ENCODE measurements at places on chromosomes 5 and 9.

DNA sequence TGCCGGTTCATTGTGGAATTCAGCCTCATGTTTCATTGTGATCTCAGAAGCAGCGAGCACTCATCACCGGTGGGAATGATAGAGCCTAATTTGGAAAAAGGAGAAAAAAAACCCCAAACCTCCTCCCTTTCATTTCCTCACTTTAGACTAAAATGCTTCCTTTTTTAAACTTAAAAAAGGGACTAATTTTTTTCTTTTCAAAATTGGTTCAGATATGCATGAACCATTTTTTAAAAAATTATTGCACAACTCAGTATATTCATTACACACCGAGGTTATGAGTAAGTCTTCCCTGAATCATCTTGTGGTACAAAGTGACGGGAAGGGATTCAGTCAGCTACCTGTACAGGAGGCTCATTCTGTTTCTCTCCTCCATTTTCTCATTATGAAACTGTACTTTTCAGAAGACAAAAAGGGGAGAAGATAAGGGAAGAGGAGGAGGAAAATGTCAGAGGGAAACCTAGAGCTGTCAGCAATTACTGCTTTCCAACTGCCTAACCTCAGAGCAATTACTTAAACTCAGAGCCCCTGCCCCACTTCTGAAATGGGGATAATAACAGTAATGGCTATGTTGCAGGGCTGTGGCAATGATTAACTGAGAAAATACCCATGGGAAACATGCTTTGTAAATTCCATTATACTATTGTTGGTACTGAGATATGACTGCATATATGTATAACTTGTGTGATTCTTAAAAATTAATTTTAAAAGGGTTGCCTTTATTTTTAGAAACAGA lies 24.0 kb downstream of the GALNT10 start:
- no peak for DNase-seq

DNA sequence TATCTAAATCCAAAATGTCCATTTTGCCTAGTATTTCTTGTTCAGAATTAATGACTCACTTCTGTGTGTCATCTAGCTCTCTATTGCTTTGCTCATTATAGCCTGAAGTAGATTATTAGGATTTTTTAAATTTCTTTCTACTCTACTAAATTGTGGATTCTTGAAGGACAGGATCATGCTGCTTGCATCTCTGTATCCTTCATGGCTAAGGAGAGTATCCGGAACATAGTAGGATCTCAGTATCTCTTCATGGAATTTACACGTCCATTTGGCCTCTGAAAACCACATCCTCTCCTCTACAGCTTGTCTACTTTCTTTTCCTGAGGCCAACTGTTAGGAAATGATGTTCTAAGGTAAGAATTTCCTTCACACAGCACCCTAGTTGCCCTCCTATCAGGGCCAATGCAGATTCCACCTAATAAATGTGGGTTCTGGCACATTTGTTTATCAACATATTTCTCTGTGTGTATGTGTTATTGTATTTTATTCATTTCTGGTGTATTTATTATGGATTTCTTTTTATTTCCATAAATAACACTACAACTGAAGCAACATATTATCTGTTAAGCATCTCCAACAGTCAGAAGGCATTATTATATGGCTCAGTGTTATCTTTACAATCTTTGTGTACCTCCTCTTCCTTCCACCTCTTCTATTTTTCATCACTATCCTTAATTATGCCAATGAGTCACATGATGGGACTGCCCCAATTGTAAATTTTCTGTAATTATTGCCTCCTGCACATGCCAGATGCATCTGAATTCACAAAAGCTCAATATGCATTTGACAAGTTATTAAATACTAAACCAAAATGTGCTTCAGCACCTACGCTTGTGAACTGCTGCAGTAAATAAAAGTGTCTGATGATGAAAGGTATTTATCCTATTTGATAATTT lies 557.8 kb upstream of the TLE4 start:
- no peak for DNase-seq

DNA sequence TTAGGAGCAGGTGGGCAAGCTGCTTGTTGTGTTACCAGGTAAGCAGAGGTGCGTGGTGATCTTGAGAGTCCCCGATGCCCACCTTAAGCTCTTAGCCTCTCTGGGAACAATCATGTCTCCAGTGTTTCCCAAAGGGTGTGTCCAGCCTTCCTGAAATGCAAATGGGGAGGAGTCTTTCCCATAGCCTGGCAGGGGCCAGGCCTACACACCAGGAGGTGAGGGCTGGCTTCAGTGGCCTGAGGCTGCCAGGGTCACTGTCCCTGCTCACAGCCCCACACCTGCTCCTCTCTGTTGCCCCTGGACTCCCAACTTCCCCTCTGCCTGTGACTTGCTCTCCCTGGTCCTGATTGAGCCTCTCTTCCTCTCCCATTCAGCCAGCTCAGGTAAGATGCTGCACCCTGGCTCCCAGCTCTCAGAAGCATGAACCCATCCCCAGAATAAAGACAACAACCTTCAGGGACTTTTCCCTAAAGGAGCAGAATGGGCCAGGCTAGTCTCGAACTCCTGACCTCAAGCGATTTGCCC lies 65.7 kb upstream of the PHYKPL start:
- DNase-seq, result no peak

GRCh38 chr5:105554568-105555169 lies 1992.1 kb upstream of the NUDT12 start:
- no peak for DNase-seq

DNA sequence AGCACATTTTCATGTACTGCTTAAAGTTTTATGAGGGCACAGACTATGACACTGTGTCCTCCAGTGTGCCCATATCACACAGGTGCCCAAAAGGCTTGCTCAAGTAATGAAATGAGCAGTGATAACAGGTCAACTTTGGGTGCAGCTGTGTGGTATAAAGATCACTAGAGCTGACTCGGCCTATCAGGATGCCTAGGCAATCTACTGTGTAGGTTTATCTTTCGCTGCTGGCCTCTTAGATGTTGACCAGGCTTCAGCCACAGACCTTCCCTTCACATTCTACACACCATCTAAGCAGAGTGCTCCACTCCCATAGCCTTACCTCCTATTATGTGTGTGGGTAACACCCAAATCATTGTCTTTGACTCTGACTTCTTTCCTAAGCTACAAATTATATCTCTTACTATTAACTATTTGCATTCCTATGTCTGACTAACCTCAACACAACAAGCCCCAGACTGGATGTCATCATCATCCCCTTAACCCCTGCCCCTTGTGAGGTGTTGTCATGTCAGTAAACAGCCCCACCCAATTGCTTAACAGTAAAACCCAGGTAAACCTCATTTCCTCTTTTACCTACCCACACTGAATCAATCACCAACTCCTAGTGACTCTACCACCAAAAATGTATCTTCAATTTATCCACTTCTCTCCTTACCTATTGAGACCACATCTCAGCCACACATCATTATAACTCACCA lies 2.5 kb downstream of the SREK1IP1 start:
- DNase-seq, result no peak

- DNase-seq, result no peak
Measured at GRCh38 chr9:113503613-113504211, 40.2 kb downstream of the RGS3 start.

DNA sequence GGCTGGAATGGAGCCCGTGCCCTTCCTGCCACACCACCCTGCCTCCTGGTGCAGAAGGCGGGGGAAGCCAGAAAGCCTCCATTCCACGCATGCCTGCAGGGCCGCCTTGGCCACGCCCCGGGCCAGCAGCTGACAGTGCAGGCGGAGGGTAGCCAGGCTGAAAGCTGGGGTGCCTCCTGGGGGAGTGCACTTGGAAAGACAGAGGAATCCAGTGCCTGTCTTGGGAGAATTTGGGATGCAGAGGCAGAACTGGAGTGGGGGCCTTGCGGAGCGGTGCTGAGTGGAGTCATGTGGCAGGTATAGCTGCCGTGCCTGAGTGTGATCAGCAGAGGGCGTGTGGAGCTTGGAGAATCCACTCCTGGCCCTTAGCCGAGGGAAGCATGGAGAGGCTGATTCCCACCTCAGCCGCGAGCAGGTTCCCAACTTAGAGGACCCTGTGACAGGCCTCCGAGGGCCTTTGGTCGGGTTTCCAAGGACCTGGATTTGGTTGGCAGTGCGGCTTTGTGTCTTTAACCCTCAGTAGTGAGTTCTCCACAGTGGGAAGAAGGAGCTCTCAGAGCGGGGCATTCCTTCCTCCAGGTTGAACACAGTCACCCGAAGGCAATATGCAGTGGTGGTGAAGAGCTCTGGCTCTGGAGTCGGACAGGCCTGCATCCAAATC lies 9.1 kb upstream of the URM1 start:
- peak; percentile 39 for DNase-seq

DNA sequence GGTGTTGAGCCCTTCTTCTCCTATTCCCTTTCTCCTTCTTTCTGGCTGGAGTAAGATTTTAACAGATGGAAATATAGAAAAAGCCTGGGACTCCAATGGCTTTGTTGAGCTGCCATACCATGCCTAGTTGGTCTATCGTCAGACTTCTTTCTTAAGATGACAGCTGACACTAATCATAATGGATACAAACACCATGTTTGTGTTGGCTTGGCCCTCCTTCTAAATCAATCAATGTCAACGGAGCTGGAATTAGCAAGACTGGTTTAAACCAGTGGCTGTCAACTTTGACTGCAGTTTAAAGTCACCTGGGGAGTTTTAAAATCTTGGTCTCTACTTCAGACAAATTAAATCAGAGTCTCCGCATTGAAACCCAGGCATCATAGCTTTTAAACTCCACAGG lies 264.5 kb upstream of the PRR16 start:
- no peak for DNase-seq

GRCh38 chr9:127866535-127866934 lies 10.9 kb downstream of the AK1 start:
- DNase-seq, result no peak

- no peak for DNase-seq
Measured at GRCh38 chr9:134612309-134612708, 29.3 kb upstream of the COL5A1 start.
